ENCODE measurements at places on chromosomes 7 and 10. TPM values are rescaled to one million over a fixed set of nuclear protein-coding genes. Genes with fewer than 3 reads are reported as not detected.

CCDC71L gene
- 28.0 TPM for total RNA-seq

LIMK1 gene
- 52.9 TPM for total RNA-seq

- no peak for DNase-seq
These were observed 472.5 kb upstream of the SEMA3D start for GRCh38 chr7:85659364-85659763.

DNA sequence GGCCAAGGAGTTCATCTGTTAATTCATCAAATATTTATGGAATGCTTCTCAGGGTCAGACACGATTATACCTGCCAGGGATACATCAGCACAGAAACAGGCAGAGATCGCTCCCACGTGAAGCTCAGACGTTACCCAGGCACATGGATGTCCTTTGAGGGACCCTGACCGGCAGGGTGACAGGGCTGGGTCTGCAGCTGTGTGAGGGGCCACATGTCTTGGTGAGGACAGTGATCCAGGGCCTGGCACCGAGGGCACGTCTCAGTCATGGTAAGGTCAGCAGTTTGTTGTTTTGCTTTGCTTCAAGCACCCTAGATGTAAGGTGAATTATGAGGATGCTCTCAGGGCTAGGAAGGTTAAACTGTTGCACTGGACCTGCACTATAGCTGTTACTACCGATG, 227.9 kb downstream of the WDR37 start:
- no peak for DNase-seq

DNA sequence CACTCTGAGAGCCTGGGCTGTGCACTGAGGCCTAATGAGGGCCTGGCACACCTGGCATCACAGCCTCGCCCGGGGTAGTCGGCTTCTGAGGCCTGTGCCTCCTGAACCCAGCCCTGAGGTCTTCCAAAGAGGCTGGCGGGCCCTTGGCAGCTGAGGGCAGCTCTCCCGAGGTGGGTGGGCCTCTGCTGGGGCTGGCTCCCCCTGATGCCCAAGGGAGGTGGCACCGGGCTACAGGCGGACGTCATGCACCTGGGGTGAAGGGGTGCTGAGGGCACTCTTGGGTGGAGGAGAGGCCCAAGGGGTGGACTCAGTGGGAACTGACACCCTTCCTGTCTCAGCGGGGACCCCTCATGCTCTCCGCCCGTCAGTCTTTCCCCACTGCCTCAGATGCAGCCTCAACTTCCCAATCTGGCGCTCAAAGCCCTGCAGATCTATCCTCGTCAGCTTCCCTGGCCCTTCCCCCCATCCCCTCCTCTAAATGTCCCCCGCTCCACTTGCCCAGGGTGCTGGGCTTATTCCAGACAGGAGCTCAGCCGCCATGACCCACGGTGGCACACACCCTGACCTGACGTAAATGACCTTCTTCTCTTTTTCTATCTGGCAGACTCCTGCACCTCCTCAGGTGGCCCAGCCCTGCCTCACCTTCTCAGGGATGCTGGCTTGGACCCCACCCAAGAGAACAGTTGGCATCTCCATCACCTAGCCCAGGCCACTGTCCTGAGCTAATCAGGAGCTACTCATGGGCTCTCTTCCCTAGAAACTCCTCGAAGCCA, 38.2 kb downstream of the MYL10 start:
- no peak for DNase-seq

DNA sequence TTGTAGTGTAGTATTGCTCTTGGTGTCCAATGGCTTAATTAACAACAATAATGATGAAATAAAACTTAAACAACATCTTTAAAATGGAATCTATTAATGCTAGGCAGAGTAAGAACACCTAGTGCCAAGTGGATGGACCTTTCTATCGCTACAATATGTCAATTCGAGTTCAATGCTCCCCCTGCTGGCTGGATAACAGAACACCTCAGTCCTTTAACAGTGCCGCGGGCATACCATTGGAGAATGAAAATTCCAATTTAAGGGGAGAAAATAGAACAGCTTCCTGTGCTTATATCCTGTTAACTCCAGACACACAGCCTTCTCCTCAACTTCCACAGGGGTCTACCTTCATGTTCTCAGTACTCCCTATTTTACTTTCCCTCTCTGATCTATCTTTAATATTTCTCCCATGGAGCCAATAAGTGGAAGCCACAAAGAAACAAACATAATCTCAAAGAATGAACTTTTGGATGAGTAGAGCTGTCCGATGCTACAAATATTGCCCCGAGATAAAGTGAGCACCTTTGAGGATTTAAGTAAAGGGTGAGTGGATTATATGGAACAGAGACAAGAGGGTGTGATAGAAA, 41.4 kb downstream of the COL1A2 start:
- peak; percentile 63 for DNase-seq
